Fibroblast of the conjunctiva (primary cell): ENCODE measurements at places on chromosomes 7 and 10.

- DNase-seq, result no peak
Observed at GRCh38 chr10:127524908-127525665, 24.0 kb upstream of the NPS start.

- DNase-seq, result no peak
Observed at GRCh38 chr7:55533050-55533728, 39.1 kb downstream of the VOPP1 start.

- no peak for DNase-seq
Observed at GRCh38 chr7:136389933-136390332, 412.8 kb upstream of the MTPN start.

- DNase-seq, result no peak
Observed at GRCh38 chr7:137920637-137921399, 74.0 kb upstream of the DGKI start.

DNA sequence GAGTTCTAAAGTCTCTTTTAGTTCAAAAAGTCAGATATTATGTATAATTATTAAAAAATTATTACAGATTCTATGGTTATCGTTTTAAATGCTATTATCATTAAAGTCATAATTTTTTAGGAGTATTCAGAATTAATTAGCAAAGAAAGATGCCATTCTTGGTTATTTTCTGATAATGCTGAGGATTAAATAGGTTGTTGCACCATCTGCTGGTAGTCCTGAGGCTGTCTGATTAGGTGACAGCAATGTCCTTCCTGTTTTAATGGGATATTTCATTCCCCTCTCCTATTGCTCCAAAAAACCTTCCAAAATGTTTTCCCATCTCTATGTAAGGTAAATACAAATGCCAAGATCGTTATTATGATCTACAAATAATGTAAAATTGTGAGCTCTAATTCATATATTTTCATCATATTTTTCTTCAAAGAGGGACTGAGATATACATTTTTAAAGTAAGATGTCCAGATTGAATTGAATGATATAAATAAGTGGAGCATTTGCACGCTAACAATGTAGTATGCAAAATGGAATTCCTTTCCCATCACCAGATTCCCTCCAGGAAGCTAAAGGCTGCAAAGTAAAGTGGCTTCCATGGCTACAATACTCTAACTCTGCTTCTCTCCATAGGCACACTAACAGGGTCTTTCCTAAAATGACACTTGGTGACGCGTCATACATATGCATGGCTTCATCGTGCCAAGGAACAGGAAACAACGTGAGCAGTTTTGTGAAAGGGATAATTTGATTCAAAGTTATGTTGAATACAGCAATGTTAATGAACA is 58.8 kb upstream of the AKR1E2 start:
- peak; percentile 57 for DNase-seq

DNA sequence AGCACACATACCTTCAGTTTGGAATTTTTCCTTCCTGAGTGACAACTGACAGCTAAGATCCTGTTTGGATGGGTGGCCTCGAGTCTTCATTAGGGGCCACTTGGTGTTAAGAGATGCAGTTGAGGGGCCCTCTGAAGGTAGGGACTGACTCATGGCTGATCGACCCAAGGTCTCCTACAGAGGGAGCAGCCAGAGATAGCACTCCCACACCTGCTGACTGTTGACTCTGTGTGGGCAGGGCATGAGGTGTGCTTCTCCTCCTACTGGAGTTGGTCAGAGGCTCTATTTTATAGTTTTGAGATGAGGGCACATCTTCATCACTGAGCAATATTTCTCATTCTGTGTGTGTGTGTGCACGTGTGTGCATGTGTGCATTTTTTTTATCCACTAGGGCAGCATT is 378.8 kb upstream of the PODXL start:
- no peak for DNase-seq

- no peak for DNase-seq
Observed at GRCh38 chr10:21449288-21449966, 76.1 kb downstream of the SKIDA1 start.
